Brain pericyte (primary cell): ENCODE measurements at places on chromosomes 3 and 15.

- no peak for DNase-seq
Measured at GRCh38 chr3:6935970-6936369, 75.1 kb downstream of the GRM7 start.

- no peak for DNase-seq
Measured at GRCh38 chr3:99955773-99956562, 138.3 kb downstream of the CMSS1 start.

DNA sequence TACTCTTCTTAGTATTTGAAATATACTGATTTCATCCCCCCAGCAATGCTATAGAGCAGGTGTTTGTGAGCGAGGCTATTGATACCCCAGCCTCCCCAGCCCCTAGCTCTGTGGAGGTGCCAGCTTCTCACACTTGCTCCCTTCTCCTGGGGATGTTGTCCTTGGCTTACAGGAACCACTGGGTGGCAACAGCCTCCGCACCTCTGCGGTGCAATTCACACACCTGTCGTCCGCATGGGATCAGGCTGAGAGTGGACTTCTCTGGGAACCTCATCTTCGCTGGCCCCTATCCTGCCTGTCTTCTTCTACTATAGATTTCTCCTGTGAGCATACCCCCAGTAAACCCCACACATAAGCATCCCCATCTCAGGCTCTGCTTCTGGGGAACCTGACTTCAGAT is 103.9 kb upstream of the SLC6A11 start:
- no peak for DNase-seq

GRCh38 chr3:108588601-108589000 is 637 bp downstream of the CIP2A start:
- no peak for DNase-seq

GRCh38 chr3:71652781-71653413 is 69.4 kb upstream of the FOXP1 start:
- no peak for DNase-seq

- no peak for DNase-seq
Measured at GRCh38 chr3:177589041-177589650, 391.9 kb upstream of the TBL1XR1 start.

GRCh38 chr3:63231643-63232042 is 46.5 kb upstream of the SYNPR start:
- DNase-seq: no peak

GRCh38 chr15:63877713-63878271 is 44.0 kb upstream of the HERC1 start:
- DNase-seq: no peak

DNA sequence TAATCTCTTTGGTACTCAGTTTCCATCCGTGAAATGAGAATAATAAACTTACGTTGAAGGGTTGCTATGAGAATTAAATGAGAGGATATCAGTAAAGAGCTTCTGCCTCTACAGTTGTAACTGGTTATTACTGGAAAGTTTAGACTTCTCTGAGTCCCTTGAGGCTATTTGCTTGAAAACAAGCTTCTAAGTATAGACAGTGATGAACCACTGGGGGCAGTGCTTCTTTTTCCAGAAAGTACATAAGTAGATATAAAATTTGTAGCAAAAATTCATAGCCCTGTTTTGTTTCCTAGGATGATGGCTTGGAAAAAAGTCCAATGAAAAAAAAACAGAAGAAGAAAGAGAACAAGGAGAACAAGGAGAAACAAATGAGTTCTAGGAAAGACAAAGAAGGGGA is 87.1 kb downstream of the RGMA start:
- no peak for DNase-seq

DNA sequence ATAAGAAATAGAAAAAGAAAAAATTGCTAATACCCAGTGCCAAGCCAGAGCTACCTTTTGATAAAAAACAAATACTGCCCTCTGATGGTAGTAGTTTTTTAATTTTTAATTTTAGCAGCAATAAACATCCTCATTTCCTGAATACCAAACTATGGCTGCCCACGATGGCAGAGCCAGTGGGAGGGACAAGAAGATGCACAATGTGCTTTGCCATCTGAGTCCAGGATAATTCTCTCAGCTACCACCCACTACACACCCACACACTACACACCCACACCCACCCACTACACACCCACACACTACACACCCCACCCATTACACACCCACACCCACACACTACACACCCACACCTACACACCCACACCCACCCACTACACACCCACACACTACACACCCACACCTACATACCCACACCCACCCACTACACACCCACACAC is 17.8 kb downstream of the CEP19 start:
- DNase-seq: no peak

- no peak for DNase-seq
Measured at GRCh38 chr3:4241595-4242170, 61.5 kb upstream of the SETMAR start.

DNA sequence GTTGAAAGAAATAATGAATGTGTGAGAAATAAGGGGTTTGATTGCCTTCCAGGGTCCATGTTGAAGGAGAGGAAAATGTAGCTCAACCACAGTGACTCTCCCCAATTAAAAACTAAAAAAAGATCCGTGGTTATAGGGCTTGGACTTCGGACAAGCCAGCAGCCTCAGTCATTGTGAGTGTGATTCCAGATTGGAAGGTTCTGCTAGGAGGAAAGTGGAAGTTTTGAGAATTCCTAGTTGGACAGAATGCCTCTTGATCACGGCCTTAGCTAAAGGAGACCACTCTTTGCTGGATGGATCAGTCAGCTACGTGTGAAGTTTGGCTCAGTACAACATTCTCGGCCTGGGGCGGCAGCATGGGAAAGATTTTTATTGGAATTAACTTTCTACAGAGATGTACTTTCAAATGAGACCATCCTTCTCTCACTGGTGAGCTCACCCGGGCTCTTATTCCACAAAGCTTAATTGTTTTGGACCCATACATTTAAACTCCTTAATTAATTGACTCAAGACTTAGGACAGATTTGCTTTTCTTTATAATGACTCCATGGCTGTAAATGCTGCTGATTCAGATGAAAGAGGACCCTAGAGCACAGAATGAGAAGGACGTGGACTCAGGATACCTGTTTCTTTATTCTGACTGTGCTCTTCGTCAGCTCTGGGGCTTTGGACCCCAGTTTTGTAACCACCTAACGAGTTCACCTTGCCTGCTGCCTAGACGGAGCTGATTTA is 27.5 kb downstream of the FLNB start:
- DNase-seq: no peak

DNA sequence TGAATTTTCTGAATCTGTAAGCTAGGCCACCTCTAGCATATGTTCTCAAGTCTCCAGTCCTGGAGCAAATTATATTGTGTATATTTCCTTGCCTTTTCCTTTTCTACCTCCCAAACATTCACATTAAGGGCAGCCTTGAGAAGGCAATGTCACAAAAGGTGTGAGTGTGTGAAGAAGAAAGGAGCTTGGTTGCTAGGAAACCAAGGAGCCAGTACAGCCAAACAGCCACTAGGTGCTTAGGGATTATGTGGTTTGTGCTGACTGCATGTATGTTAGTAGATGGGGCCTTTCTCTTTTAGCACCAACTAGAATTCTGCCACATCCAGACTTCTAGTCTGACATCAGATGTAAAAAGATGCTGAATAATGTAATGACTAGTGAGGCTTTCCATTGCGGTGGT is 118.8 kb upstream of the DAZL start:
- DNase-seq: no peak

- no peak for DNase-seq
Measured at GRCh38 chr3:159077860-159078259, 276.0 kb downstream of the MFSD1 start.

DNA sequence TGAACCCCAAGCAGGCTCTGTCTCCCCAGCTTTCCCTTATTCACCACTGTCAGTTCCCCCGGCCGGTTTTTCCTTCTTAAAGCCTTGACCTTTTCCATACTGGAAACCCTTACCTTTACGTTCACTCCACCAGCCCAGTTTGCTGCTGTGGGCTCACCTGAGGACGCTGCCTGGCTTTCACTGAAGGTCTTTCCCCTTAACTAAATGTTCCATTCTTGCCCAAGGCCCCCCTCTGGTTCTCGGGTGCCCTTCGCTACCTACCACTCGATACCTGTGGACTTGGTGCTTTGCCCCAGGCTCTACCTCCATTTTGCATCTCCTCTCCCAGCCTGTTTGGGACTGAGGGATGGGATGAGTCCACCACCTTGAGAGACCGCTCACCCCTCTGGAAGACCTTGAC is 851 bp downstream of the AP2M1 start:
- no peak for DNase-seq

GRCh38 chr3:135272026-135272669 is 477.1 kb downstream of the EPHB1 start:
- DNase-seq: no peak

GRCh38 chr3:138675393-138675792 is 66.8 kb downstream of the FAIM start:
- DNase-seq: no peak

- no peak for DNase-seq
Measured at GRCh38 chr15:86491118-86491517, 411.4 kb downstream of the AGBL1 start.

- no peak for DNase-seq
Measured at GRCh38 chr3:14273901-14274611, 95.4 kb downstream of the LSM3 start.

- no peak for DNase-seq
Measured at GRCh38 chr15:27845535-27846369, 253.4 kb downstream of the OCA2 start.

DNA sequence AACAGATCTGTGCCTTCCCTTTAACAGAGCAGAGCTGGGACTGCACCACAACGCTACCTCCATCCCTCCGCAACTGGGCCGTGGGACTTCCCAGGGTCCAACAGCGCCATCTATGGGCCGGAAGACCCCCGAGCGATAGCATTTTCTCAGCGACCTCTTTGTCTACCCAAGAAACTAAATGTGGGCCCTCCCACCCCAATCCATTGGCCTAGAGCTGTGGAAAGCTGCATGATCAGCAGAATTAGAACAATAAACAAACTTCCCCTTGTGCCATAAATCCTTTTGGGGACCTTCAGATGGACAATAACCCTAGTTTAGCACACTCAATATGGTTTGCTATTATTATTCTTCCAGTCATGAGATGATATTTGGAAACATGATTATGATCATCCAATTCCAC is 74.8 kb upstream of the NTRK3 start:
- DNase-seq: no peak

DNA sequence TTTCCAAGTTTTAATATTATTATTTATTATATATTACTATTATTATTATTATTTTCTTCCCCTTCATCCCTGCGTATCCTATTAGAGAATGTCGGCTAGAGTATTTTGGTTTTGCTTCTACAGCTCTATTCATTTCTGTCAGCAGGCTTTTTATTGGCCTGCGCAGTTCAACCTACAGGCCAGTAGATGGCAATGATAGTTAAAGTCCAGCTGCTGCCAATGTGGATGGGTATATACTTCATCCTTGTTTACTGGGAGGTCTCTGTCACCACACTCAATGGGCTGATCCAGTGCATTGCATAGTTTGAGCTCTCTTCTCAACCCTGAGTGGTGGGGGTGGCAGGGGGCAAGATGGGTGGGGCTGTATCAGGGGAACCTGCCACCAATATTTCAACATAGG is 799.8 kb downstream of the NSUN3 start:
- no peak for DNase-seq

- DNase-seq: no peak
Measured at GRCh38 chr3:80263260-80263659, 495.5 kb upstream of the ROBO1 start.

DNA sequence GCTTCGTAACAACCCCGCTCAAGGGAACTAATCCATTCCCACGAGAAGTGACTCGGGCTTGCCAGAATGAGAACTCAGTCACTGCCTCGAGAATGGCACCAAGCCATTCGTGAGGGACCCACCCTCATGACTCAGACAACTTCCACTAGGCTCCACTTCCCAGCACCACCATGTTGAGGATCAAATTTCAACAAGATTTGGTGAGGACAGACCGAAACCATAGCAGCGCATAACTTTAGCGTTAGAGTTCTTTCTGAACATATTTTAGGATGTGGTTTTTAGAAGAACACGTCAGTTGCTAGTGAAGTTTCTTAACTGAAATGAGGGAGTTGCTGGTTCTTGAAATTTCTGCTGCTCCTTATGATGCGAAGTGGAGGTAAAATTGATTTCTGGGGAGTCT is 13.5 kb downstream of the PTPRG start:
- DNase-seq: peak; percentile 67

DNA sequence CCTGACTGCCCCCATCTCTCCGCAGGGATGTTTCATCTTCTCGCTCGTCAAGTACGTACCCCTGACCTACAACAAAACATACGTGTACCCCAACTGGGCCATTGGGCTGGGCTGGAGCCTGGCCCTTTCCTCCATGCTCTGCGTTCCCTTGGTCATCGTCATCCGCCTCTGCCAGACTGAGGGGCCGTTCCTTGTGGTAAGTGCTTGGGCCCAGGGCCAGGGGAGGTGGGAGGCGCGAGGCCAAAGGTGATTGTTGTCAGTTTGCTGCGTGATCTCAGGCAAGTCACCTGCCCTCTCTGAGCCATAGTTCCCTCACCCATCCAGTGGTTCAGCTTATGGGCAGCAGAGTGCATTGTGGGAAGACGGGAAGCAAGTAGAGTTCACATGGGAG is 58.5 kb downstream of the GRIP2 start:
- DNase-seq: no peak

GRCh38 chr3:194077602-194078001 is 58.3 kb upstream of the HES1 start:
- no peak for DNase-seq

DNA sequence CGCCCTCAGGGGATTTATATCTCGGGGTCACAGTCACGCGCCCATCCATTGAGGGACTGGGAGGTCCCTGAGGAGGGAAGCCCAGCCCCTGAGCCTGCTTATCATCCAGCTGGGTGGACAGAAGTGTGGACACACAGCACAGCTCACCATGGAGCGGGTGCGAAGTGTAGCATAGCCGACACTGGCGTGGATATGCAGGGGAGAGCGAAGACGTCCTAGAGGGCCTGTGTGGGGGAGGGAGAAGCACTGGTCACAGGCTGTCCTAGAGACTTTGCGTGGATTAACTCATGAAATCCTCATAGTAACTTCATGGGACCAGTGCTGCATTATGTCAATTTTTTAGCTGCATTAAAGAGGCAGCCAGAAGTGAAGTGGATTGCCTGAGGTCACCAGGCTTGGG is 26.1 kb upstream of the PLXND1 start:
- DNase-seq: no peak

GRCh38 chr15:90924375-90924774 is 8.0 kb downstream of the HDDC3 start:
- no peak for DNase-seq

- DNase-seq: no peak
Measured at GRCh38 chr3:190690246-190690645, 172.2 kb downstream of the GMNC start.
